NCI-H69 (cell line): ENCODE measurements at places on chromosomes 6 and 20.
A peak's percentile ranks its signal among the peaks of the same experiment; 100 is the strongest.

DNA sequence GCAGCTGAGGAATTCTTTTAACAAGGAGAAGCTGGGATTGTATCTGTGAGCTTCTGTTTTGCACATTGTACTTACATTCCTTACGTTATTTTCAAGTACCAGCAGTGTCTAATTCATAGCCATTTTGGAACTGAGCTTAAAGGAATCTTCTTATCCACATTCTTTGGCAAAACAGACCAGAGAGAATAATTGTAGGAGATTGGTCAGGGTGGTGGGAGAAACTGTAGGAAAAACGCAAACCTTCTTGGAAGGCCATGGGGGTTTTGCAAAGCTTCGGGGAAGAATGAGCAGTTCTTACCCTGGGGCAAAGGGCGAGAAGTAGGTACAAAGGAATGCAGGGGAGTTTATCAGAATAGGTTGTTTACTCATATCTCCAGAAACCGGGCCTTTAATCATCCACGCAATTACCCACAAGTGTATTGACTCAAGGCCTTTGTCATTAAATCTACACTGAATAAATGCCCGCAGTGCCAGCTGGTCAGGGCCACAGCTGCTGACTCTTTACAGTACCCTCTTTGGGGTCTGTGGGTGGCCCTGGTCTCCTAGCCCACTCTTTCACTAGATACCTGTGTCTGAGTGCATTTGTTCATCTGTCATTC is 39.6 kb upstream of the SPTLC3 start:
- no peak for DNase-seq

GRCh38 chr20:59569305-59569704 is 35.0 kb upstream of the PHACTR3 start:
- no peak for DNase-seq

DNA sequence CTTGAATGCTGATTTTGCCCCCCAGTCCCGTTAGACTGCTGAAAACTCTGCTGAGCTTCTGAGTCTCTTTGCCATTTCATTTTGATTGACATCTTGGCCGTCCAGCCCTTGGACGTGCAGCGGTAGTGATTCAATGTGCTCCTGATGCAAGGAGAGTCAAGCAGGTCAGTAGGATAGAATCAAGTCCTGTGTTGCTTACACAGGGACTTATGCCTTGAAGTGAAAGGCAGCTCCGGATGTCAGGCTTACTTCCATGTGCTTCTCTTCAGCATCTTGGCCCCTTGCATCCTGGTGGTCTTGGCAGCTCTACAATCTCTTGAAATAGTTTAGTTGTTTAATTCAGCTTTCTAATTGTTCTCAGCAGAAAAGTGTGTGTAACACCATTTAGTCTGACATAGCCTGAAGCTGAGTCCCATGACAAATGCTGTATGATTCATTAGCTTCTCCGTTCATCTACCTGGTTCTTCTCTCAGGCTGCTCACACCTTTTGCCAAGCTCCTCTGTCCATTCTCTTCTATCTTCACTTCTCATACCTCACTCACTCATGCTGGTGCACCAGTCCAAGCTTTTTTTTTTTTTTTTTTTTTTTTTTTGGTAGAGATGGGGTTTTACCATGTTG is 76.0 kb downstream of the EZR start:
- DNase-seq = no peak

DNA sequence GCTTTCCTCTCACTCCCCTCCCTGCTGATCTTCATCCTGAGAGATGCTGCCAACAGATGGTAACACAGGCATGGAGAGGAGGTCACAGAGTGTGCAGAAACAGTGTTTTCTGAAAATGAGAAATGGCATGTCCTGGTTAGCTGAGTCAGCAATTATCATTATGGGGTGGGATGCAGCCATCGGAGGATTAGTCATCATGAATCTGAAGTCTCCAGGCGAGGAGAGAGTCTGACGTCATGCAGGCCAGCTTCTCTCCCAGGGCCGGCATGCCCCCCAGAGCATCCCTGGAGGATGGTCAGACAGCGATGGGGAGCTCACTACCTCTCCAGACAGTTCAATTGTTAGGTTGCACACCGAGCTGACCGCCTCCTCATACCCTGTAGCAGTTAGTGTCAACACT is 4.7 kb upstream of the GTSF1L start:
- no peak for DNase-seq

DNA sequence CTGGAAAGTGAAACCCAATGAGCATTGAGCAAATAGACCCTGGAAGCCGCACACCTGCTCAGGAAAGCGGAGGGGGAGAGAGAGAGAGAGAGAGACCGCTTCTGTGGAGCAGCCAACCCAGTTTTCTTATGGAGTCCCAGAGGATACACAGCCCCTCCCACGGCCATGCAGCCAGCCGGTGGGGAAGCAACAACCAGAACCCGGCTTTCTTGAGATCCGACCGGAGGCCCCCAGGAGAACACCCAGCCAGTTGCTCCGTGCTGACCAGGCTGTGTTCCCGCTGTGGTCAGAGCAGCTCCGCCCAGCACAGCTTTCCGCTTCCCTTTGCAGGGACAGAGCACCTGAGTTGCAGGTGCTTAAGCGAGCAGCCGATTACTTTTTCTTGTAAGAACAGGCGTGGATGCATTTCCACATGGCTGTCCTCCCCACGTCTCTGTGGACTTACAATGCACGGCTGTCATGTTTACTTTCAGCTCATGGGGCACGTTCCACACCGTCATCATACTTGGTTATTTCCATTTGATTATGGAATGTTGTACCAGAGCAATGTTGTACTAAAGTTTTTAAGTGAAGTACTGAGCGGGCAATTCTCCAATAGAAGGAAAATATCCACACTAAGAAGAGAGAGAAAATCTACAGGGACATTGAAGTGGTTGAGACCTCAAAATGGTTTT is 381.9 kb downstream of the THBS2 start:
- no peak for DNase-seq

GRCh38 chr20:58692579-58693225 is at the start of gene NPEPL1:
Gene NPEPL1, plus strand, starts transcription at chr20:58692800. Its CDS starts 101 bp downstream, at chr20:58692901.
- peak; percentile 68 for DNase-seq

- DNase-seq = peak; percentile 64
Observed at GRCh38 chr20:25553819-25554296, 31.5 kb downstream of the NINL start.

- DNase-seq = peak; percentile 27
Observed at GRCh38 chr6:142485256-142485655, 183.4 kb downstream of the ADGRG6 start.

DNA sequence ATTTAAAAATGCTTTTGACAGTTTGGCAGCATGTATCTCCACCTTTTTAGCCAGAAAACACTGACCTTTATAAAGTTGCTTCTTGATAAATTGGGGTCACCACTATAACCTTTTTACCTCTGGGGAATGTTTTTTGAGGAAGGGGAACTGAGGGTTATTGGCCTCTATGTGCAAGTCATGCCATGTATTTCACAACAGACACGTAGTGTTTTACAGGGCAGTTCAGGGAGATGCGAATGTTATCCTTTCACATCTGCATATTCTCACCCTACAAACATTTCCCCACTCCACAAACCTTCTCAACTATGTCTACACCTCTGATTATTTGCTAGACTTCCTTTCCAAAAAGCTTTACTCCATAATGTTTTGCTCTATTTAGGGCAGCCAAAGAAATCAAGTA is 17.0 kb upstream of the SLA2 start:
- DNase-seq = no peak

DNA sequence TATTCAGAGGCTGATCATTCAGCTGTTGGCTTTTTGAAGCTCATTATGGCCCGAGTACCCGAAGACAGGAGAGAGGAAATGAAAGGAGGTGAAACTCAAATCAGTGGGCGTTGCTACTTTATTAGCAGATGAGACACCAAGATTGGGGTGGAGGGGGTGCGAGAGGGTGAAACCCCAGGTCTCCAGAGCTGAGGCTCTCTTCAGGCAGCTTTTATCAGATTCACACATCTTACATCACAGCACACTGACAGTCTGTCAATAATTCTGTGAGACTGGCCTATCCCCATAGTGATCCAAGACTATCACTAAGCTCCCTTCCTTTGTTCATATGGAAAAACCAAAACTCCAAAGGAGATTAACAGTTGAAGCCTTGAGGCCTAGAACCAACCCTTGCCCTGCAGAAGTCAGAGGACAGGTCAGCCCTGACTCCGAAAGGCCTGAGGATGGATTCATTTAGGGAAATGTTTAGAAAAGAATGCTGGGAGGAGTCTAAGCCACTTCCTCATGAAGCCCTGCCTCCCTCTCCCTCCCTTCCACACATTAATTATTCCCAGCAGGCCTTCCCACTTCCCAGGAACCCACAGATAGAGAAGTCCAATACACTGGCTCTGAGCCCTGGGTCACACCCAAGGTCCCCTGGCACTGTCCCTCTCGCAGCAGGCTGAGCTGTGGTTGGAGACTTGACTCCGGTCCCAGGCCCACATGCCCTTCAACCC is 23.2 kb downstream of the TRERF1 start:
- DNase-seq = peak; percentile 25

DNA sequence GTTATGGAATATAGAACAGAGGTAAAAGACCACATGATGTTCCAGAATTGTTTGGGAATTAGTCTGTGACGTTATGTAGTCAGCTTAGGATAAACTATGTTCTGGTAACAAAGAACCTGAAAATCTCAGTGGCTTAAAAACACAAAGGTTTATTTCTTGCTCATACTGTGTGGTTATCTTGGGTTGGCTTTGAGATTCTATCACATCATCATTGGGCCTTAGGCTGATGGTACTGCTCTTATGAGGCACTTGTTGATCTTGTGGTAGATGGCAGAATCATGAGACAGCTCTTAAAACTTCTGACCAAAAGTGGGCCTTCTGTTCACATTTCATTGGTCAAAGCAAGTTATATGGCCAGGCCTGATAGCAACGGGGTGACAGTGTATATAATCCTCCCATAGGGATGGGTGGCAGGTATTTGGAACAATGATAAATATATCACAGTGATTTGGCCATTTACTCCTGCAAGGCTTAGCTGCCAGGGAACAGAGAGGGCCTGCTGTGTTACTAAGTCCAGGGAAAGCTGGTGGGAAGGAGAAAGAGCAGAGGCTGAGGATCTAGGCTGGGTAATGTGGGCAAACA is 13.5 kb downstream of the DHX35 start:
- no peak for DNase-seq

DNA sequence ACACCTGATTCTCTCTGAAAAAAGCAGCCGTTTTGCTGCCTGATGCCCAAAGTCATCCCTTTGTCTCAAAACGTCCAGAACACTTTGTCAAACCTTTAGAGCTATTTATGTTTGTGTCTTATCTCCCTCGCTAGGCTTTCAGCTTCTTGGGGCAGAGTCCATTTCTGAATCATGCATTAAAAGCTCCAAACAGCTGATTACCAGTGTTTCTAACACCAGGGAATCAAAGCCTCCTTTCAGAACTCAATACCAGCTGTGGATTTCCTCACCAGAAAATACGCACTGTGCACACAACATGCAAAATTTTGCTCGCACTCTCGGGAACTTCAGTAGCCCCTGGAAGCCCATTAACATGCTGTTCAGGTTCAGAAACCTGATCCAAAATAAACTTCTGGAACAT is 333.3 kb downstream of the HACE1 start:
- DNase-seq = peak; percentile 82

DNA sequence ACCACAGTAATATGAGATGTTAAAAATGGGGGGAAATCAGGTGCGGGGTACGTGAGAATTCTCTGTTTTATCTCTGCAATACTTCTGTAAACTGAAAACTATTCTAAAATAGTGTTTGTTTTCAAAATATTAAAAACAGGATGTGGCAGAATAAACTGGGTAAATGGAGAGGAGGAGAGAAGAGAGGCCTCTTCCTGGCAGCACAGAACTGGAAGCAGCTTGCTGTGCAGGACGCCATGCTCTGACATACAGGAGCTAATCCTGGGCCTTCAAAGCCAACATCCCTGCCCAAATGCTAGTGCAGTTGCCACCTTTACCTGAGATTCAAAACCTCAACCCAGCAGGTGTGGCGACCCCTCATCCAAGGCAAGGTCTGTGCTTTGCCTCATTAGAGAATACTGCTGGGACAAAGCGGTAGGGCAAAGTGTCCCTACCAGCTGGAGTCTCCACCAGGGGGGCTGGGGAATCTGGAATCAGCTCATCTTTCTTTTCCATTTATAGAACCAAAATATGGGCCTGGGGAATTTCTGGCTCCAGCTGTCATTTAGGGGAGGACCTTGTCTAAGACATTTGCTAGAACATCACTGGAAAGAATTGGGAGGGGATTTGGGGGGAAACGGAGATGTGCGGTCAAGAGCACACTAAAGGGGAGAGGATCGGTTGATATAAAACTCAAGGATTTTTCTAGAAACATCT is 67.3 kb downstream of the SCML4 start:
- DNase-seq = peak; percentile 20

DNA sequence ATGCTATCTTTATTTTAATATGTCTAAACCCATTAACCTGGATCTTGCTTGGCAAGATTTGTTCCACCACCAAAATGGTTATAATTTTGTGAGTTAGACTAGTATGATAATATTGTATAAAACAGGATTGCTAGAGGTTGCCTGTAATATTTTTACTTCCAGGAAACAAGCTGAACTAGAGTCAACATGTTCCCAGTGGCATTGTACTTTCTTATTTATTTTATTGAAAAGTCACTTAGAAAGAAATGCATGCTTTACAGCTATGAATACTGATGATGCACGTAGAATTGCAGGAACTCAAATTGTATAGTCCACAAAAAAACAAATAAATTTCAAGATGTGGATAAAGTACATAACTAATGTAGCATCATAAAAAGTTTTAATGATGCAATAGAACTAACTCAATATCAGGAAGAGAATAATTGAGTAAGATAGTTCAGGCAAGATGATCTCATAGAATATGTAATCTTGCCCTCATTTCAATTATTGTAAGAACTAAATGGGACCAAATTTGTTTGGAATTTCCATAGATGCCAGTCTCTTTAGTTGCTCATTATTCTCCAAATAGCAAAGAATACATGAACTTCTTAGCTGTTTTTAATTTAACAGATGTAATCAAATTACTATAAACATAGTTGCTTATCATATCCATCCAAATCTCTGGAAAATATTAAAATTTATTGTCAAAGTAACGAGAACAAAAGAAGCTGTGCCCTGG is 451.8 kb downstream of the COL12A1 start:
- DNase-seq = no peak
